Stomach (tissue), 19 donors: ENCODE measurements at places on chromosomes 6 and 20. TPM values are rescaled to one million over a fixed set of nuclear protein-coding genes. Genes with fewer than 3 reads are reported as not detected.

Gene NEURL2
- 3.3 TPM for polyA plus RNA-seq

DNA sequence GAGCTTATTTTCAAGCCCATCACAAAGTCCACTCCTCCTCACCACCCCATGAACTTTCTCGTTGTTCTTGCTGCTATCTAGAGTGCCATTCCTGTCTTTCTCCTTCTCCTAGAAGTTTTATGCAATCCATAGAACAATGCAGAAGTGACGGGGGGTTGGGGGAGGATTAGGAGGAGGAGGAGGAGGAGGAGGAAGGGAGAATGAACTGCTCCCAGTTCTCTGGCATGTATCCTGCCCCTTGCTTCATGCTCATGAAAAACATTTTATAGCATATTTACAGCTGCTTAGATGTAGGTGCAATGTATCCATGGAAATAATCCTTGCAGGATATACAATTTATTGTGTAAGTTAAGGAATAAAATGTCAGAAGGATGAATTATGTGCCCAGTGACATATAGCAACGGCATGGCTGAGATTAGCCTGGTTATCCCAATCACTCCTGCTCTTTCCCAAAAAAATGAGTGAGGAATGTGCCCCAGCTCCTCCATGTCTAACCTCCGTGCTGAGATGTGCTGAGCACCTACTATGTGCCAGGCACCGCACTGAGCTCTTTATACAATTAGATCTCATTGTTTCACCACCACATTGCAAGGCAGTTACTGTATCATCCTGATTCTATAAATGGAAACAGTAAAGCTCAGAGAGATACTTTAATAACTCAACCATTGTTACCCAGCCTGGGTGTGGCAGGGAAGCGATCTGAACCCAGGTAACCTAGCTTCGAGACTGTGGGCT, 41.6 kb upstream of the TFAP2C start:
- DNase-seq, result no peak
- no peaks in the 10 kb centered on the region for H3K36me3 ChIP-seq
- no peak overlapping the region for H3K4me3 ChIP-seq
- H3K4me1 ChIP-seq, result no peaks in the 10 kb centered on the region
- H3K27ac ChIP-seq, result no peak overlapping the region

Gene HDGFL1
- polyA plus RNA-seq, result not detected

Gene SULF2
- 62.9 TPM for polyA plus RNA-seq

DNA sequence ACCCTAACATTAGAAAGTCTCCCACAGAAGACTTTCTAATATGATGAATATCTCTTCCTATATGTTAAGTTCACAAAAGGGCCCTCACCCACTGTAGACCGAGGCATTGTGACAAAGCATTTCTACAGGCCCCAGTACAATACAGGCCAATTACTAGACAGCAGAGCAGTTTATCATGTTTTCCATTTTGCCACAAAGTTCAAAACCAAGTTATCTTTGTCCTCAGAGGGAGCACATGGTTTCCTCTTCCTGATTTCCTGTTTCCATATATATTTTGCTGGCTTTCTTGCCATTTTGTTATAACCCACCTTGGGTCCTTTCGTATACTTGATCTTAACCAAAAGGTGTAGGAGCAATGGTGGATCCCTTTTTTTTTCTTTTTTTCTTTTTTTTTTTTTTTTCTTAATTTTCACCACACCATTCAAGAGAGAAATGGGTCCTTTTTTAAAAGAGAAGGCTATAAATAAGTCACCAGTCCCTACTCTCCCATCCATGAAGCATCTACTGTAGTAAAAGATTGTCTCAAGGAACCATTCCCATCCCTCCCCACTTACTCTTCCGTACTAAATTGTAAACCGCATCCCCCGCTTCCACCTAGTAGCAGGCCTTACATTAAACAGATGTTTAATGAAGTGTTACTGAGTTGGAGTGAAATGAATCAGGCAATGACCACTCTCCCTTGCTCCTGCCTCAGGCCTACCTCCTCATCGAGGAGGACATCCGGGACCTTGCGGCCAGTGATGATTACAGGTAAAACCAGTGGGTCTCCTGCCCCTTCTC, 2.1 kb upstream of the UBE2C start:
- H3K4me1 ChIP-seq, result peaks cover 15% of the 10 kb centered on the region
- H3K27ac ChIP-seq, result no peak overlapping the region

DNA sequence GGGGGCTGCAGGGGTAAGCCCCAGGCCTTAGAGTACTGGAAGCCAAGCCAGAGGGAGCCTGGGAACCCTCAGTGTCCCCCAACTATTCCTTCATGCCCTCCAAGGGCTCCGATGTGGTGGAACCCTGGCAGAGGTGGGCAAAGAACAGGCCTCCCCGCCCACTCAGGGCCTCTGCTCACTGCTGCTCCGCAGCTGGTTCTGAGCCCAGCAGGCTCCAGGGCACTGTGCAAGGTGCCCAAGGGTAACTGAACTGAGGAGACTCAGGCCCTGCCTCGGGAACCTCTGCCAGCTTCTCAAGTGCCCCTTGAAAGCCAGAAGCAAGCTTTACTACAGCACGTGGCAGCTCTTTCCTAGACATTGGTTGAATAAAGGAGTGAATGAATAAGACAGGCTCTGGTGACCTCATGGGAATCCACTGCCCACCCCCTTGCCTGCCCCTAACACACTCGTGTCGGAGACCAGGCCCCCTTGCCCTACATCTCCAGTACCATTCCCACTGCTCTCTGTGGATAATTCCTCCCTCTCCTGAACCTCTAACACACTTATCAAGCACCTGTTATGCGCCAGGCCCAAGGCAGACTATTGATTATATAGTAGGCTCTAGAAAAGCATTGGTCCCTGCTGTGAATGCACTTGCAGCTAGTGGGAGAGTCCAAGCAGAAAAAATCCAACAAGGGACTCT, 55.0 kb downstream of the TOX2 start:
- DNase-seq, result no peak
- H3K27me3 ChIP-seq, result no peaks in the 10 kb centered on the region
- peaks cover 1% of the 10 kb centered on the region for H3K4me1 ChIP-seq
- H3K4me3 ChIP-seq, result no peak overlapping the region
- H3K27ac ChIP-seq, result no peak overlapping the region

Gene PAK5
- polyA plus RNA-seq, result 0.12 TPM

DNA sequence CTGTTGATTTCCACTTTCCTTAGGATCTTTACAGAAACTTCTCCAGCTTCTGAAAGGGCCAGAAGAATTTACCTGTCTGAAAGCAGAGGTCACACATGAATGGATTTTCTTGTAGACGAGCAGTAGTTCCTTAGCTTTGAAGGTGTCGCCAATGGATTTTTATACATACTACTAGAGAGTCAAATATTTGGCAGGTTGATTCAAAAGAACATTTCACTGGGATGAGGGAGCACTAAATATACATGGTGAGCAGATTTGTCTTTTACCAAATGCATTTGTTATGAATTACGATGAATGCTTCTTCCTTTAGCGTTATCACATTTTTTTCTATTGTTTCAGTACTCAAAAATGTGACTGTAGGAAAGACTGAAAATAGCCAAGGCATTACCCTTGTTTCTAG, 162.3 kb downstream of the PAX1 start:
- H3K4me3 ChIP-seq, result no peak overlapping the region
- no peaks in the 10 kb centered on the region for H3K36me3 ChIP-seq
- no peaks in the 10 kb centered on the region for H3K4me1 ChIP-seq
